Lower lobe of right lung (tissue), 2 donors: ENCODE measurements at places on chromosomes 12 and 14. TPM values are rescaled to one million over a fixed set of nuclear protein-coding genes. Genes with fewer than 3 reads are reported as not detected.
A peak's percentile ranks its signal among the peaks of the same experiment; 100 is the strongest.

DNA sequence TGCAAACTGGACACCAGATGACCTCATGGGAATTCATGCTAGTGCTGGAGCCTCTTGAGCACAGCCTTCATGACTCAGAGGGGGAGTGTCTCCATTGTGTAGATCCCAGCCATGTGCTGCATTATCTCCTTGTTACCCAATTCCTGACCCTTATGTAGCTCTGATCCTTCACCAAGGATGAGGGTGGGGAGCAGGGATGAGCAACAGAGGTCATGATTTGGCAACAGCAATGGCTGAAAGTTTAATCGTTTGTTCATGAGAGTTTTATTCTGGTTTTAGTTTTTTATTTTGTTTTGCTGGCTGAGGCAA, 9.5 kb upstream of the BDKRB1 start:
- DNase-seq = no peak
- H3K4me3 ChIP-seq = no peak overlapping the region

Gene AQP2
- not detected for total RNA-seq

Gene CFAP251
- 8.2 TPM for total RNA-seq

Gene ZNF140
- 15.0 TPM for total RNA-seq

Gene PAWR
- total RNA-seq = 53.5 TPM

DNA sequence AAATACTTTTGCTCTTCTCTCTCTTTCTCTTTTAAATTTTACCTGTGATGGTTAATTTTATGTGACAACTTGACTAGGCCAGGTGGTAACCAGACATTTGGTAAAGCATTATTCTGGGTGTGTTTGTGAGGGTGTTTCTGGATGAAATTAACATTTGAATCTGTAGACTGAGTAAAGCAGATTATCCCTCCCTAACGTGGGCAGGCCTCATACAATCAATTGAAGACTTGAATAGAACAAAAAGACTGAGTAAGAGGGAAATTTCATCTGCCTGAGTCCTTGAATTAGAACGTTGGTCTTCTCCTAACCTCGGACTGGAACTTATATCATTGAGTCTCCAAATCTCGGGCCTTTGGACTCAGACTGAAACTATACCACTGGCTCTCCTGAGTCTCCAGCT, 182.1 kb downstream of the NELL2 start:
- H3K27me3 ChIP-seq = no peaks in the 10 kb centered on the region
- H3K4me3 ChIP-seq = no peak overlapping the region
- H3K36me3 ChIP-seq = no peaks in the 10 kb centered on the region
- no peak overlapping the region for H3K27ac ChIP-seq
- no peak for DNase-seq
- H3K4me1 ChIP-seq = no peaks in the 10 kb centered on the region

GRCh38 chr14:22646570-22647254, 2.6 kb upstream of the OR6J1 start:
- DNase-seq = no peak
- no peaks in the 10 kb centered on the region for H3K4me1 ChIP-seq
- H3K36me3 ChIP-seq = no peaks in the 10 kb centered on the region
- H3K27me3 ChIP-seq = no peaks in the 10 kb centered on the region
- H3K27ac ChIP-seq = no peak overlapping the region

Gene NAB2
- total RNA-seq = 28.9 TPM

Gene FMNL3
- total RNA-seq = 36.1 TPM

GRCh38 chr14:104296388-104297312, 158.3 kb downstream of the KIF26A start:
- H3K4me3 ChIP-seq = no peak overlapping the region
- no peak overlapping the region for H3K27ac ChIP-seq
- peaks cover 11% of the 10 kb centered on the region for H3K27me3 ChIP-seq
- DNase-seq = peak; percentile 20
- peaks cover 3% of the 10 kb centered on the region for H3K4me1 ChIP-seq
- no peaks in the 10 kb centered on the region for H3K36me3 ChIP-seq

Gene KLHL33
- total RNA-seq = 0.47 TPM

Gene ENDOU
- not detected for total RNA-seq

Gene HOXC4
- 0.47 TPM for total RNA-seq

DNA sequence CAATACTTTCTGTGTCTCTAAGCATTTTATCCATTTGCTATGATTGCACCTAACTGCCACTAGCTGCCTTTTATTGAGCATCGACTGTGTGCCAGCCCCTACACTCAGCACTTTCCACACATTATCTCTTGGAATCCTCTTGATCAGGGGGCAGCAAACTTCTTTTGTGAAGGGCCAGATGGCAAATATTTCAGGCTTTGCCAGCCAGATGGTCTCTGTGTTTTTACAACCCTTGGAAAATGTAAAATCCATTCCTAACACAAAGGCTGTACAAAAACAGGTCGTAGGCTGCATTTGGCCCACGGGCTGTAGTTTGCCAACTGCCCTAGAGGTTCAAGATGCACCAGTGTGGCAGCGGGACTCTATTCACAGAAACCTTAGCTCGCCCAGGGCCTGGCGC, 19.5 kb downstream of the FOXN4 start:
- no peak for DNase-seq
- H3K4me3 ChIP-seq = no peak overlapping the region
- no peak overlapping the region for H3K27ac ChIP-seq

DNA sequence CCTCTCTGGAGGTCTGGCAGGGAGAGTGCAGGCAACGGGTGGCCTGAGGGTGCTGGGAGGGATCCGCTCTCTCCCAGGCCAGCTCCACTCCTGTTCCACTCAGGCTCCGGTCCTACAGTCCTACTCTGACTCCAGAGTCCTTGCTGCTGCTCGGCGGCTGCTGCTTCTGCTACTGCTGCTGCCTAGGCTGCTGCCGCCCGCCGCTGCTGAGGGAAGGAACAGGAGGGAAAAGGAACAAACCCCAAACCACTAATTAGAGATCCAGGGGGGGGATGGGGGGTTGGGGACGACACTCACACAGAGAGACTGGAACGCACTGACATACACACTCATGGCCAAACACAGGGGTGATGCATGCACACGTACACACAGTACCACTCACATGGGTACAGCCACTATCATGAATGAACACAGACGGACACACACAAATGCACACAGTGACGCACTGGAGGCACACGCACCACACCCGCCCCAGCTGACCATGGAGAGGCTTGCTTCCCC, at the start of gene SP7:
TSS of gene SP7 (minus strand) at position 174 of the 501 bp plus-strand sequence. CDS start 708 bp downstream, outside the sequence.
- no peak within 1 kb of the TSS for H3K27ac ChIP-seq
- H3K4me1 ChIP-seq = no peaks in the 10 kb centered on the region
- DNase-seq = no peak
- H3K36me3 ChIP-seq = no peaks in the 10 kb centered on the region
- H3K27me3 ChIP-seq = peaks cover 19% of the 10 kb centered on the region

- no peak overlapping the region for H3K4me3 ChIP-seq
- no peak overlapping the region for H3K27ac ChIP-seq
- no peaks in the 10 kb centered on the region for H3K4me1 ChIP-seq
- no peaks in the 10 kb centered on the region for H3K36me3 ChIP-seq
Measured at GRCh38 chr12:32884962-32885361, 11.6 kb downstream of the PKP2 start.

- no peak overlapping the region for H3K4me3 ChIP-seq
- H3K36me3 ChIP-seq = no peaks in the 10 kb centered on the region
Measured at GRCh38 chr14:21626491-21627230, 8.1 kb downstream of the OR10G2 start.

DNA sequence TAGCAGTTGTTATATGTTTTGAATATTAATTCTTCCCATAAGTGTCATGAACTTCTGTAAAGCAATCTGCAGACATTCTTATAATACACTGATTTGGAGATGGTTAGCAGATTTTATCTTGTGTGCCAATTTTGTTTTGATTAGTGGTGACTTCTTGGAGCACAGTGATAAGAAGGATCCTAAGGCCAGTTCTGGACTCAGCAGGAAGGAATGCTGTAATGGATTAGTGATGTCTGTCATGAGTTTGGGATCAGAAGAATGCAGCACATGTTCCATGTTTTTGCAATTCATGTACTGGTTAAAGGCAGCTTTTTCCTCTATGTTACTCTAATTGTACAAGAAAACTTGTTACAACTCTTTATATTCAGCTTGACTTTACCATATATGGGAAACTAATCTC, 91.5 kb downstream of the UNC79 start:
- H3K4me1 ChIP-seq = no peaks in the 10 kb centered on the region
- H3K4me3 ChIP-seq = no peak overlapping the region
- no peaks in the 10 kb centered on the region for H3K36me3 ChIP-seq
- no peaks in the 10 kb centered on the region for H3K27me3 ChIP-seq
- no peak for DNase-seq

Gene GLIPR1L2
- total RNA-seq = 0.68 TPM

Gene C14orf39
- not detected for total RNA-seq
